ENCODE measurements at places on chromosomes 3 and 15. TPM values are rescaled to one million over a fixed set of nuclear protein-coding genes. Genes with fewer than 3 reads are reported as not detected.

DNA sequence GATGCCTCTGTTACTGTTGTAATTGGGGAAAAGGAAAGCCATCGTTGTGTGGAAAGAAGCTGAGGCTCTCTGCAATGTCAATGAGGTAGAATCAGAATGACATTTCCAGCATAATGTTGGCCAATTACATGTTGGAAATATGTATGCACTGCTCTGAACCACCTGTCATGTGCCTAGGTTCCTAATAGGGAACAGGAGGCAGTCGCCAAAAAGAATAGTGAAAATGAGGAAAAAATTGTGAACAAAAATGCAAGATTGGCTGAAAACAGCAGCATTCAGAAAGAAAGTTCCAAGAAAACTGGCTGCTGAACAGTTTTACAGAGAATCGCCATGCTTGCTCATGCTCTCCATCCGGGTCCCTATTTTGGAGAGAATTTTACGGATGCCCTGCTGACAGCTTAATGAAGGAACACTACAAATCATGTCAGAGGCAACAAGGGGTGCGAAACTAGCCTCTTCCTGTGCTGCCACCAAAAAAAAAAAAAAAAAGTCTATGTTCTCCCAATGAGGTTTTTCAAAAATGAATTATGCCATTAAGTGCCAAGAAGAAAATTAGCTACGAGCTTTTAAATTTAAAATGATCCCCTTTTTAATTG lies 305.9 kb upstream of the ARRDC4 start:
- H3K4me1 ChIP-seq = no peaks in the 10 kb centered on the region
- no peaks in the 10 kb centered on the region for H3K27me3 ChIP-seq
- H3K36me3 ChIP-seq = no peaks in the 10 kb centered on the region
- H3K27ac ChIP-seq = no peak overlapping the region

DNA sequence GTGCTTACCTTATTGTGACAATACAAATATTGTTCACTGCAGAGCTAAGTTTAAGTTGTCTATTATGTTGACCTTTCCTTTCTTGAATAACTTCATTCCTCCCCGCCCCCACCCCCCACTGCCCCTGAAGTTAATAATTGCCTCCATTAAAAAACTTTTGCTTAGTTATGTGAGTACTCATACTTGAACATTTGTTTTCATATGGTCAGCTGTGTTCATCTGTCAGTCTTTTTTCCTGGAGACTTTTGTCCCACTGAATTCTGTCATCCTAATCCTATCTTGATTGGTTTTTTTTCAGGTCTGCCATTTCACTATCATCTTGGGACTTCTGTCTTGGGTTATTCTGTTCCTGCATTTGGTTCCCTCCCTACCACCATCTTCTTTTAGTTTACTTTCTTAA lies 8.5 kb downstream of the SLC25A36 start:
- H3K27me3 ChIP-seq = no peaks in the 10 kb centered on the region
- H3K36me3 ChIP-seq = no peaks in the 10 kb centered on the region
- no peaks in the 10 kb centered on the region for H3K4me1 ChIP-seq
- DNase-seq = no peak
- H3K4me3 ChIP-seq = no peak overlapping the region

DNA sequence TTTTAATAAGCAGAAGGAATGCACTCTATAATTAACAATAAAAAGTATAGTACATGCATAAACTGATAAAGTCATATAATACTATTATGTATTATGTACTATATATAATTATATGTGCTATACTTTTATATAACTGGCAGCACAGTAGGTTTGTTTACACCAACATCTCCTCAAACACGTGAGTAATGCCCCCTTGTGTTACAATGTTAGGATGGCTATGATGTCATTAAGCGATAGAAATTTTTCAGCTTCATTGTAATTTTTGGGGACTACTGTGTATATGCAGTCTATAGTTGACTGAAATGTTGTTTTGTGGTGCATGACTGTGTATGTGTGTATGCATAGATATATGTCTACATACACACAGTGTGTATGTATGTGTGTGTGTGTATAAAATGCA lies 100.6 kb downstream of the SLMAP start:
- H3K36me3 ChIP-seq = no peaks in the 10 kb centered on the region
- no peaks in the 10 kb centered on the region for H3K27me3 ChIP-seq
- no peak overlapping the region for H3K27ac ChIP-seq
- no peaks in the 10 kb centered on the region for H3K4me1 ChIP-seq

DNA sequence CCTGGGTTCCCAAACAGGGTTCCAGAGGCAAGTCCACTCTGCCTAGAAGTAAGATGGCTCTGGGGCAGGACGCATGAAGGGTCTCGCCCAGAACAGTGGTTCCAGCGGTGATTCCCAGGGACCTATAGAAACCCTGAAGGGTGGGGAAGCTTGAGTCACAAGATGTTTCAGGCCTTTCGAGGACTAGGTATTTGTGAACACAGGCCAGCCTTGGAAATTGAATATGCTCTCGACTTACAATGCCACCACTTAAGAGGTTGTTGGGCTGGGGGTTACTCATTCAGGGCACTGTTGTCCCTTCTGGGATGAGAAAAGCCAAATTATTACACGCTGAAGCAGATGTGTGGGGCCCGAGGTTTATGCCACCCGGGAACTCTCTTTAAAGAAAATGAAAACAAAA lies 152.0 kb downstream of the TJP1 start:
- H3K4me3 ChIP-seq = no peak overlapping the region
- H3K27me3 ChIP-seq = no peaks in the 10 kb centered on the region
- no peaks in the 10 kb centered on the region for H3K36me3 ChIP-seq
- H3K4me1 ChIP-seq = no peaks in the 10 kb centered on the region
- no peak for DNase-seq

GRCh38 chr3:113746548-113747282 lies at the start of gene ATP6V1A:
TSS of gene ATP6V1A (plus strand) at chr3:113747035. CDS start at chr3:113778754, 31,719 bp downstream.
- DNase-seq = peak; percentile 95
- no peaks in the 10 kb centered on the region for H3K27me3 ChIP-seq
- peaks cover 32% of the 10 kb centered on the region for H3K4me1 ChIP-seq

GRCh38 chr3:116280130-116280740 lies 165.1 kb downstream of the LSAMP start:
- H3K27ac ChIP-seq = no peak overlapping the region
- no peaks in the 10 kb centered on the region for H3K27me3 ChIP-seq
- no peaks in the 10 kb centered on the region for H3K4me1 ChIP-seq
- no peak overlapping the region for H3K4me3 ChIP-seq

DNA sequence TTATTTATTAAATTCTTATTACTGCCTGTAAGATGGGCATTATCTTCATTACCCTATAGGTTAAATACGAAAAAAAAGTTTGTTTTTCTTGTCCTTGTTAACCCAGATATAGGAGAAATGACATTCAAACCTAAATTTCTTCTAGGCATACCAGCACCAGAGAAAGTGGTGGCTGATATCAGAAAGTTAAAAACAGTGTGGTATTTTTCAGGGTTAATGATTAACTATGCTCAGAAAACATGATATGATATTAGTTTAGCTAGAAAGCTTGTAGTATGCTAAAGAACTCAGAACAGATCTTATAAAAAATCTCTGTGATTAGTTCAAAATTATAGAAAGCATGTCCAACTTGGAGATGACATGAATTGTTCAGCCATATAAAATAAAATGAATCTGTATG lies 630.5 kb upstream of the EPHA6 start:
- no peak overlapping the region for H3K4me3 ChIP-seq
- no peaks in the 10 kb centered on the region for H3K27me3 ChIP-seq
- H3K27ac ChIP-seq = no peak overlapping the region
- DNase-seq = no peak
- H3K4me1 ChIP-seq = no peaks in the 10 kb centered on the region

GRCh38 chr3:5531741-5532290 lies 344.3 kb downstream of the EDEM1 start:
- no peaks in the 10 kb centered on the region for H3K27me3 ChIP-seq
- H3K4me3 ChIP-seq = no peak overlapping the region
- no peaks in the 10 kb centered on the region for H3K36me3 ChIP-seq

DNA sequence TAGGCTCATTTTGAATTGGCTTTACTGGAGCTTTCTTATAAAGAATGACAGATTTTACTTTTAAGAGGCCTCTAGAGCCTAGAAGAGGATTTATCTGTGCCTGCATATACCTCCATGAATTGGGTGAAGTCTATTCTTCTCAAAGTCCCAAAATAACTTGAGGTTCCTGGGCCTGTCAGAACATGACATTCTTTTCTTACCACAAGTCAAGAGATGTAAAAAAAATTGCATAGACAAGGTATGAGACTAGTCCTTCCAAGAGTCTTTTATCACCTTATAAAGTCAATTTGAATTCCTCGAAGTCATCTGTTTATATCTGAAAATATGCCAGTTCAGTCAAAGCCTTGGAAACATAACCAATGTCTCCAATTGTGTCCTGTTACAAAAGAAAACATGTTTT lies 17.2 kb upstream of the CD200 start:
- no peak overlapping the region for H3K4me3 ChIP-seq
- no peaks in the 10 kb centered on the region for H3K27me3 ChIP-seq
- H3K36me3 ChIP-seq = no peaks in the 10 kb centered on the region
- H3K27ac ChIP-seq = no peak overlapping the region
- no peaks in the 10 kb centered on the region for H3K4me1 ChIP-seq

RPL32 gene
- total RNA-seq = 503 TPM

POC1A gene
- 4.8 TPM for total RNA-seq

GOLGA8G gene
- not detected for total RNA-seq

KLF15 gene
- 9.1 TPM for total RNA-seq

IMPG2 gene
- total RNA-seq = 0.83 TPM
